ENCODE measurements at places on chromosomes 3 and 15. TPM values are rescaled to one million over a fixed set of nuclear protein-coding genes. Genes with fewer than 3 reads are reported as not detected.

BSN gene
- total RNA-seq, result 0.45 TPM

SPATA12 gene
- 0.19 TPM for total RNA-seq

SEMA3F gene
- 0.51 TPM for total RNA-seq

ATP8B4 gene
- 3.3 TPM for total RNA-seq

SELENOK gene
- 70.8 TPM for total RNA-seq

DLL4 gene
- total RNA-seq, result 0.13 TPM

NLGN1 gene
- not detected for total RNA-seq

LEO1 gene
- total RNA-seq, result 35.0 TPM

PAQR5 gene
- 9.4 TPM for total RNA-seq

PPP1R2 gene
- total RNA-seq, result 39.9 TPM

UROC1 gene
- not detected for total RNA-seq

KAT2B gene
- total RNA-seq, result 25.3 TPM

DNASE1L3 gene
- total RNA-seq, result not detected

RASL12 gene
- total RNA-seq, result 0.94 TPM

GHSR gene
- total RNA-seq, result not detected

ROPN1 gene
- total RNA-seq, result not detected

MORF4L1 gene
- 527 TPM for total RNA-seq

GRCh38 chr15:96851613-96852012, 521.1 kb downstream of the NR2F2 start:
- peak; percentile 10 for DNase-seq

GRCh38 chr3:21705769-21706168, 45.2 kb downstream of the ZNF385D start:
- peak; percentile 96 for DNase-seq

DNA sequence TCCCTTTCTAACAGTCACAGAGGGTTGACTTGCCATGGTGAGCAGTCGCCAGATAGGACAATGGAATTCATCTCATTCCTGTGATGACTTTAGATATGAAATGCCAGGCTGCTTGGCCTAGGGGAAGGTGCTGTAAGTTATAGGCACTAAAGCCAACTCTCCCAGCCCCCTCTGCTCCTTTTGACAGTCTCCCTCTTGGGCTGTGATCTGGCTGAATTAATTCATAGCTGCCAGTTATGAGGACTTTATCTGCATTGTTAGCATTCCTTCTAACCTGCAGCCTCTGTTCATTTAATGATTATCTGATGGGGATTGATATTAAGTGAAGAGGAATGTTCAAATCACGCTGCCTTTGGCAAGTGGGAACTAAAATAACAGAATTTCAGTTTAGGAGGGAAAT, 427.1 kb upstream of the RASGRP1 start:
- DNase-seq, result peak; percentile 28

DNA sequence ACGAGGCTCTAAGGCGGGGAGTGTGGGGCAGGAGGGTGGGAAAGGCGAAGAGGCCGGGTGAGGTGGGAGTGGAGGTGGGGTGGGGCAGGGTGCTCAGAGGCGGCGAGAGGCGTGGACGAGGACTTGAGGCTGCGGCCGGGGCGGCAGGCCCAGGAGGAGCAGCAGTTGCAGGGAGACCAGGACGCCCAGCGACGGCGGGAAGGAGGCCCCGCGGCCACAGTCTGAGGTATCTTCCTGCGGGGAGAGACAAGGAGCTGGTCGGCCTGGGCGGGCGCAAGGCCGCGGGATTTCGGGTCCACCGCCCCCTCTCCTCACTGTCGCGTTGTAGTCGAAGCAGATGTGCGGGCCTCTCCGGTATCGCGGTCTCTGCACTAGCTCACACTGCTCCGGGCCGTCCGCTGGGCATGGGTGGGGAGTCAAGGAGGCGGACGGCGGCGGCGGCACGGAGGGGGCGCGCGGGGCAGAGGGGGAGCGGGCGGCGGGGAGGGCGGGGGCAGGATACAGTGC, 5.3 kb upstream of the TMEM115 start:
- no peak for DNase-seq

DNA sequence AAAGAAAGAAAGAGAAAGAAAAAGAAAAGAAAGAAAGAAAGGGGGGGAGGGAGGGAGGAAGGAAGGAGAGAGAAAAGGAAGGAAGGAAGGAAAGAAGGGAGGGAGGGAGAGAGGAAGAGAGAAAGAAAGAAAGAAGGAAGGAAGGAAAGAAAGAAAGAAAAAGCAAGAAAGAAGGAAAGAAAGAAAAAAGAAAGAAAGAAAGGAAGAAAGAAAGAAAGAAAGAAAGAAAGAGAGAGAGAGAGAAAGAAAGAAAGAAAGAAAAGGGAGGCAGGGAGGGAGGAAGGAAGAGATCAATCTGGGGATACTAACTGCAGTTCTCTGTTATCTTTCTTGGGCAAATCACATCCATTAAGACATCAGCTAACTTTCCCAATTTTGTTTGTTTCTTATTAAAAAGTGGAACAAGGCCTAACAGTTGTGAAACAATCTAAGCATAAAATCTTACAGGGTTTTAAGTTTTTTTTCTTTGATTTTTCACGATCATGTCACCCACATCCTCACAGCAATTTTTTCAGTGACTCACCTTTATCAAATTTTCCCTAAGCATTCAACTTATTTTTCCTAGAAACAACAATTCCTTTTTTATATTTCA, 36.8 kb downstream of the TBC1D2B start:
- no peak for DNase-seq

DNA sequence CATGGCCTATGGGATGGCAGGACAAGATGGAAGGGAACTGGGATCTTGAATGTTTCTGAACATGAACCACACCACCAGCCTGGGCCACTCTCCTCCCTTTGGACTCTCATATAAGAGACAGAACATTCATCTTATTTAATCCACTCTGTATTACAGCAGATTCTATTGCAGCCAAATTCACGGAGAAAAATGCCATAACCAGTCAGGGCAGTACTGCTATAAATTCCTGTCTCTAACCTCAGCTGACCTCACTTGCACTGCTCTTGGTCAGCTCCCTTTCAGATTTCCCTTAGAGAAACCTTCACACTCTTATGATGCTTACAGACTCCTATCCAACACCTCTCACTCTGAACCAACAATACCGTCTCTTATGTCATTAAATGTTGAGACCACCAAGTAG, 101.4 kb downstream of the RYK start:
- DNase-seq, result peak; percentile 4

GRCh38 chr3:126264381-126264780, 84.0 kb upstream of the ALDH1L1 start:
- no peak for DNase-seq

- no peak for DNase-seq
Measured at GRCh38 chr3:191401775-191402357, 59.1 kb upstream of the PYDC2 start.

- no peak for DNase-seq
Measured at GRCh38 chr15:68484220-68484619, 52.3 kb upstream of the ITGA11 start.

DNA sequence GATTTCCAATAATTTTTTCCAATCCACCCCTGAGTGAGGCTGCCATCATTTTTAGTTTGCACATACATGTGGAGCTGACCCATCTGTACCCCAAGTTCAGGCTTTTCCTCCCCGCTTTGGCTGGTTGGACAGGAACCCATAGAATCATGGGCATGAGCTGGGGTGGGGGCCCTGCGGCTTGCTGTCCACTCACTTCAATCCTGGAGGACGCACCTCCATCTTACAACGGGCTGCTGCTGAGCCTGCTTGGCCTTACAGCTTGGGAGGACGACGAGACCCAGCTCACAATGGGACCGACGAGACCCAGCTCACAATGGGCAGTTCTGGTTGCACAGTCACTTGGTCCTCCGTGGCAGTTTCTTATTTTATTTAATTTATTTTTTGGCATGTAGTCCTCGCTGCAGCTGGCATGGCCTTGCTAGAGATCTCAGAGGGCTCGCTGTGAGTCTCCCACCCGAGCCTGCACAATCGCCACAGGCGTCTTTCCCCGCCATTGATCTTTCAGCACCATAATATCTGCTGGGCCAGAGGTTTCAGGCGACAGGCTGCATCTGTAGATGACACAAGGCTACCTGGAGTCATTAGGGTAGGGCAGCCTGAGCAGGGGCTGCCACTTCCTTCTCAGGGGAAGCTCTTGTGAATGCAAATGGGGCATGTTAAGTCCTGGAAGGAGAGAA, 19.6 kb upstream of the EPHB3 start:
- no peak for DNase-seq

GRCh38 chr15:97425596-97425995, 534.9 kb upstream of the ARRDC4 start:
- no peak for DNase-seq

GRCh38 chr3:71680603-71681002, 44.6 kb downstream of the EIF4E3 start:
- peak; percentile 41 for DNase-seq

GRCh38 chr3:23244324-23245041, 41.4 kb downstream of the UBE2E2 start:
- no peak for DNase-seq
